ENCODE measurements at places on chromosomes 1 and 21.
A peak's percentile ranks its signal among the peaks of the same experiment; 100 is the strongest.

- DNase-seq: peak; percentile 13
Observed at GRCh38 chr1:114803001-114803400, 22.5 kb upstream of the SIKE1 start.

DNA sequence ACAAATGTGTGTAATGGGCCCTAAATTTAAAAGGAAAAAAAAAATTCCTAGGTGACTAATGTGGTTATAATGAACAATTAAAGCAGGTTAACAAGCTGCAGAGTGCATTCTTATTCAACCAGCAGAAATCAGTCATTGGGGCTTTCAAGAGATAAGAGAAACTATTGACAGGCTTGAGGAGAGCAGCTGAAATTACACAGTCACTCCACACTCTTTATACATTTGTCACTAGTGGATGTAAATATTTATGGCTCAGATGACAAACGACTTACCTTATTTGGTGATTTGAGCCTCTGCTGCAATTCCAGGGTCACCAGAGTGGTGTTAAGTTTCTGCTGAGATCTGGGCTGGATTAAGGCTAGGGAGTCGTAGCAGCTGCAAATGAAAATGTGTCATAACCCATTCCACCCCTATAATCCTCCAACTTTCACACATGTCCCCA, 896.3 kb downstream of the TTLL7 start:
- DNase-seq: peak; percentile 62

- DNase-seq: no peak
Observed at GRCh38 chr1:241202401-241202800, 154.6 kb downstream of the RGS7 start.

- DNase-seq: no peak
Observed at GRCh38 chr1:42845866-42846256, 552 bp upstream of the ZNF691 start.

GRCh38 chr1:154304664-154305337, 16.1 kb upstream of the AQP10 start:
- no peak for DNase-seq

- no peak for DNase-seq
Observed at GRCh38 chr1:87435484-87435883, 106.8 kb downstream of the LMO4 start.

DNA sequence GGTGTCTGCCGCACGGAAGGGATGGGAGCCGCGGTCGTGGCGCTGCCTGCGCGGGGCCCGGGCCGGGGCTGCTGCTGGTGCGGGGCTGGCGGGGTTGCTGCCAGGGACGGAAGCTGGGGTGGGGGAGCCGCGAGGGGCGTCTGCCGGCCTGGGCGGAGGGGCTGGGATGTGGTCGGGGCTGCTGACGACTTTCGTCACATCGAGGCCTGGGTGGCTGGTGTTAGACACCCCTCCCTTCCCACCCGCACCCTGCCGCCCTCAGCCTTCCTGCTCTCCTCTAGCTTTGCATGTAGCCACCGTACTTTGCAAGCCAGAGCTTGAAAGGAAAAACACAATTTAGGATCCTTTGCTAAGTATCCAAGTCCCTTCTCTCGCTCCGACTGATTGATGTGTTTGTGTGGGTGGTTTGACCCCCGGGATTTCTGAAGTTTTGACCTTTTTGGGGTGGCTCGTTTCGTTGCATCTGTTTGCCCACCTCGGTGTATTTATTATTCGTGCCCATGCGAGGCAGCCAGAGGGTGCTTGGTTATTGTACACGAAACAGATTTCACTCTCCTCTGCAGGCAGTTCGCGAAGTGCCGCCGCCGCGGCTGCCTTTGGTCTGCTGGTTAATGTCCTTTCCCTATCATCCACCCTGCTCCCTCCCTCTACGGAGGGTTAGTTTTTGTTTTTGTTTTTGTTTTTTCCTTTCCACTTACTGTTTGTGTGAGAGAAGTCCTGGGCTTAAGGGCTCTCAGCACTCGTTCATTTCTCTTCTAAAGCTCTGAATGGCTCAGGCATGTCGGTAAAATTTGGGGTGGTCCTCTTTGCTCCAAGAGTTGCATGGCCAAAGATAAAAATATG, 868 bp downstream of the C1orf21 start:
- peak; percentile 32 for DNase-seq

All from LHCN-M2 (cell line).